ENCODE measurements at places on chromosomes 2 and 18. TPM values are rescaled to one million over a fixed set of nuclear protein-coding genes. Genes with fewer than 3 reads are reported as not detected.

DNA sequence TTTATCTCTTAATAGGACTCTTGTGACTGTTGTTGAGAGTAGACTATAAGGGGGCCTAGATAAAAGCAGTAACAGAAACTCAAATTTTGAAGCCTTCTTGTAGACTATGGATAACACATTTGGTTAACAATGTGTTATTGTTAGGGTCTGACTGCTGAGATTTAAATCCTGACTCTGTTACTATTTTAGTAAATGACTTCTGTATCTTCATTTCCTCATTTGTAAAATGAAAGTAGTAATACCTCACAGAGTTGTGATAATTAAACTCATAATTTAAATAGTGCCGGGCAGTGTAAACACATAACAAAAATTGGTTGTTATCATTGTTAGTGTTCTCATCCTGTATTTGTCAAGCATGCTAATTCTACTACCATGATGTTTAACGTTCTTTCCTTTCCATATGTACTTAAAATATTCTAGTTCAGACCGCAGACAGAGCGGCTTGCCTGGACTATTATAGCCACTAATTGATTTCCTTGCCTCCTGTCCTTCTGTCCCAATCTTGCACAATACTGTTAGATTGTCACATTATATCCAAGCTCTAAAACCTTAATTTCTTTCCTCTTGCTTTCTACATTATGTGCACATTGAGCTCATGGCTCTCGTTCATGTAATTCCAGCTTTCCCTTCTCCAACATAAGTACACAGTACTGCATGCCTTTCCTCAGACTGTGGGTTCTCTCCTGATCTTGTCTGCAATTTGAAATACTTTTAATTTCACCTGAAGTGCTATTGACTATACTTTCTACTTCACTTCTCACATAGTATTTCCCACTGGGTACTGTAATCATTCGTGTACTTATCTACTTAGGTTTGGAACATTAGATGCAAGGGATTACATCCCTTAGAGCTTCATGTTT is 48.4 kb downstream of the RBBP8 start:
- no peaks in the 10 kb centered on the region for H3K36me3 ChIP-seq
- no peaks in the 10 kb centered on the region for H3K4me1 ChIP-seq
- no peak overlapping the region for H3K27ac ChIP-seq
- no peak for DNase-seq
- H3K27me3 ChIP-seq, result no peaks in the 10 kb centered on the region

- H3K27ac ChIP-seq, result no peak overlapping the region
- no peaks in the 10 kb centered on the region for H3K27me3 ChIP-seq
- no peaks in the 10 kb centered on the region for H3K4me1 ChIP-seq
- H3K36me3 ChIP-seq, result no peaks in the 10 kb centered on the region
- no peak for DNase-seq
Observed at GRCh38 chr18:9874728-9875127, 11.0 kb upstream of the TXNDC2 start.

DNA sequence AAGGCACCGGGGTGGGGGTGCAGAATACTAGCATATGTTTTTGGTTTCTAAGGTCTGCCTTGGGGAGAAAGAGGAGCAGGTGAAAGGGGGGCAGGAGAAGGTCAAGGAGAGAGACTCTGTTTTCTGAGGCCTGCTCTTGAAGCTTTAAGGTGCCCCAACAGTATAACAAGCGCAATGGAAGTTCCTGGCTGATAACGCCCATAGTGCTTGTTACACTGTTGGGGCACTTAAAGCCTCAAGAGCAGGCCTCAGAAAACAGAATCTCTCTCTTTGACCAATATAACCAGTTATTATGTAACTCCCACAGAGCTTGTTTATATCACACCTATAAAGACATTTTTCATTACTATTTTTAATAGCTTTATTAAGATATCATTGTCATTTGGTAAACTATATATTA is 16.5 kb downstream of the OXER1 start:
- no peak overlapping the region for H3K4me3 ChIP-seq
- no peaks in the 10 kb centered on the region for H3K36me3 ChIP-seq
- no peaks in the 10 kb centered on the region for H3K4me1 ChIP-seq
- no peaks in the 10 kb centered on the region for H3K27me3 ChIP-seq

Gene BARD1
- polyA plus RNA-seq, result 2.8 TPM

DNA sequence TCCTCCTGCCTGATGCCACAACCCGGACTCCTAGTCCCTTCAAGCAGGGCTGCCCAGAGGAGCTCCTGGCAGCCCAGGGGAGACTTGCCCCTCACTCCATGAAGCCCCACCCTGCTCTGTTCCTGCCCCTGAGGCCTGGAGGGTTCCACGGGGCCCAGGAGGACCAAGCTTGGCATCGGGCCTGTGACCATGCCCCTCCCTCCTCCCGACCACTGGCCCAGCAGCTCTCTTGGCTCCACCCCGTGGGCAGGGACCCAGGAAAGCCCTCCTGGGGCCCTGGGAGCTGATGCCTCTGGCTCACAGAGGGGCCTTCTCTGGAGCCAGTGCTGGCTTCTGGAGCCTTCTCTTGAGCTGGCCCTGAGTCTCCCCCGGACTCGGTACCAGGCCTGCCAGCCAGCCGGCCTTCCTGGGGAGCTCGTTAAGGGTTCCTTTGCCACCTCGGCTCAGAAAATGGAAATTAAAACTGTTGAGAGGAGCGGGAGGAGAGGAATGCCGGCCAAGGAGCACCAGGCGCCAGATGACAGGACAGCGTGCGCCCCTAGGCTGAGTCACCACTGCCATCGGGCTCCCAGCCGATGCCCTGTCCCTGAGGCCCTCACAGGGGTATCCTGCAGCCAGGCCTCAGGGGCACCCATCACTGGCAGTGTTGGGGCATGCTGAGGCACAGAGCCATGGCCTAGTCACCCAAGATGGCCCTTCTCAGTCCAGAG is 40.6 kb upstream of the SNED1 start:
- H3K27ac ChIP-seq, result no peak overlapping the region
- no peak overlapping the region for H3K4me3 ChIP-seq
- H3K4me1 ChIP-seq, result no peaks in the 10 kb centered on the region
- no peaks in the 10 kb centered on the region for H3K27me3 ChIP-seq
- no peak for DNase-seq
- no peaks in the 10 kb centered on the region for H3K36me3 ChIP-seq

DNA sequence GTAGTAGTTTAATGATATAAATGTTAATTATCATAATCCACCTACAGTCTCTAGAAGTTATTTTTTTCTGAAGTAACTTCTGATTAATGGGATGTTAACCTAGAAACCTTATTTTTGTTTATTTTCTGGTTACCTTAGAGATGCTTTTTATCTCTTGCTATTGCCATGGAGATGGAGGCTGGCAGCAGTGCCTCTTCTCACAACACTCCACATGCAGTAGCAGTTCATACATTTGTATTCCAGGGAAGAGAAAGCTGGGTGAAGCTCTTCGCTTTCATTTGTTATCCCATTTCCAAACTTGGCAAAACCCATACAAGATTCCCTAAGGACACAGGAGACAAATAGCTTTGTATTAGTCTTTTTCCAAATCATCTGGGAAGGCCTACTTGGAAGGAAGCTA is 1794.1 kb upstream of the LRRTM1 start:
- H3K27ac ChIP-seq, result no peak overlapping the region
- no peaks in the 10 kb centered on the region for H3K36me3 ChIP-seq
- no peak for DNase-seq
- H3K4me1 ChIP-seq, result no peaks in the 10 kb centered on the region

GRCh38 chr18:5975111-5976002 is 80.0 kb upstream of the TMEM200C start:
- no peak overlapping the region for H3K27ac ChIP-seq
- no peak for DNase-seq
- H3K4me3 ChIP-seq, result no peak overlapping the region
- no peaks in the 10 kb centered on the region for H3K27me3 ChIP-seq
- peaks cover 3% of the 10 kb centered on the region for H3K4me1 ChIP-seq
- no peaks in the 10 kb centered on the region for H3K36me3 ChIP-seq

- no peaks in the 10 kb centered on the region for H3K27me3 ChIP-seq
- H3K36me3 ChIP-seq, result no peaks in the 10 kb centered on the region
- H3K4me3 ChIP-seq, result no peak overlapping the region
Observed at GRCh38 chr2:171553858-171554257, 31.6 kb downstream of the CYBRD1 start.

Gene PUS10
- polyA plus RNA-seq, result 3.2 TPM

GRCh38 chr2:217357886-217358620 is 498.2 kb upstream of the TNP1 start:
- H3K27ac ChIP-seq, result no peak overlapping the region
- no peaks in the 10 kb centered on the region for H3K4me1 ChIP-seq
- H3K4me3 ChIP-seq, result no peak overlapping the region
- H3K27me3 ChIP-seq, result no peaks in the 10 kb centered on the region

Gene GATA6
- not detected for polyA plus RNA-seq

DNA sequence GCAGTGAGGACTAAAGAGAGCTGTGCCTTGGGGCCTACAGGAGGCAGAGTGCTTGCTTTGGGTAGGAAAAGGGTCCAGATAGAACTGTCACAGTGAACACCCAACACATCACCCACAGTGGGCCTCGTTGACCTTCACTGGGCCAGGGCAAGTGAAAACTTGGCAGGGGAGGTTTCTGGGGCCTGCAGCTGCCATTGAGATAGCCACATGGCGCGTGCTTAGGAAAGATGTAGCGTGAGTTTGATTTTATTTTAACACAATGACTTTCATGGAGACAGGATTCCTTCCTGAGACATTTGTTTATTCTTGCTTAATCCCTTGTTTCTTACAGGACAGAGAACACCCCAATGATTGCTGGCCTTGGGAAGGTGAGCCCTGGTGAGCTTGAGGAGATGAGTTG is 9.3 kb upstream of the ESPNL start:
- H3K27ac ChIP-seq, result no peak overlapping the region

Gene MATN3
- polyA plus RNA-seq, result not detected

DNA sequence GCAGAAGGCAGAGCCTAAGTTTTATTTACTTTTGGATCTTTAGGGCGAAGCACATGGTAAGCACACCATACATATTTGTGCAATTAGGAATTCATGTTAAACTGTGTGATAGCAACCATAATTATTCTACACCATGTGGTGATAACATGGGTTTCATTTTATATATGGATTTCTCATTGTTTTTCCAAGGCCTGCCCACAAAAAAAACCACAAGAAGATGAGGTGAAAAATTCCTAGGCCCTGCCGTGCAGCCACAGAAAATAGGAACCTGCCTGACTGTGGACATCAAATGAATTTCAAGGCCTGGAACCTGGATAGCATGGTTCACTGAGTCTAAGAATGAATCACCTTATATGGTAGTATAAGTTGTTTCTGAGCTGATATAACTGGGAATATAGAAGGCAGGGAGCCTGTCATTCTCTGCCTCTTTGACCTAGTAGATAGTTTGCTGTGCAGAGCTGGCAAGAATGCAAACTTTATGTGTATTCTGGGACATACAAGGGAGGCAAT is 22.4 kb upstream of the SSB start:
- no peak overlapping the region for H3K4me3 ChIP-seq
- H3K4me1 ChIP-seq, result no peaks in the 10 kb centered on the region
- H3K36me3 ChIP-seq, result no peaks in the 10 kb centered on the region
- no peaks in the 10 kb centered on the region for H3K27me3 ChIP-seq
- no peak for DNase-seq
- H3K27ac ChIP-seq, result no peak overlapping the region

Gene PLCL1
- polyA plus RNA-seq, result 13.1 TPM

GRCh38 chr2:124683536-124684428 is 658.7 kb downstream of the CNTNAP5 start:
- H3K27me3 ChIP-seq, result no peaks in the 10 kb centered on the region
- H3K4me1 ChIP-seq, result no peaks in the 10 kb centered on the region
- no peak for DNase-seq

DNA sequence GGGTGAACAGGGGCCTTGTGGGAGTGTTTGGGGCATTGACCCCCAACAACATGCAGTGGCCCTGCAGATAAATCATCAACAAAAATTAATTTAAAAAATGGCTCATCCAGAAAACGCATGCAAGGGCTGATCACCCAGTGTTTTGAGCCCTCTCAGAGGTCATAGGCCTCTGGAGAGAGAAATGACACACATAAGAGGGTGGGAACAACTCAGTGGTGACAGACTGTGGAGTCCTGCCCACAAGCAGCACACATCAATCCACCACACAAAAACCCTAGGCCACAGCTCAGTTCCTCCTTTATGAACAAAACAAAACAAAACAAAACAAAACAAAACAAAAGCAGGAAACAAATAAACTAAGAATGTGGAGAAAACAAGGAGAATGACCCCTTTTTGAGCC is 351.7 kb upstream of the SPHKAP start:
- no peak overlapping the region for H3K27ac ChIP-seq
- H3K27me3 ChIP-seq, result no peaks in the 10 kb centered on the region
- no peaks in the 10 kb centered on the region for H3K36me3 ChIP-seq
- no peaks in the 10 kb centered on the region for H3K4me1 ChIP-seq
- no peak overlapping the region for H3K4me3 ChIP-seq

- H3K27me3 ChIP-seq, result no peaks in the 10 kb centered on the region
- no peak overlapping the region for H3K27ac ChIP-seq
- H3K36me3 ChIP-seq, result no peaks in the 10 kb centered on the region
- H3K4me1 ChIP-seq, result peaks cover 9% of the 10 kb centered on the region
- no peak overlapping the region for H3K4me3 ChIP-seq
Observed at GRCh38 chr2:100057901-100058261, 84.5 kb downstream of the AFF3 start.

DNA sequence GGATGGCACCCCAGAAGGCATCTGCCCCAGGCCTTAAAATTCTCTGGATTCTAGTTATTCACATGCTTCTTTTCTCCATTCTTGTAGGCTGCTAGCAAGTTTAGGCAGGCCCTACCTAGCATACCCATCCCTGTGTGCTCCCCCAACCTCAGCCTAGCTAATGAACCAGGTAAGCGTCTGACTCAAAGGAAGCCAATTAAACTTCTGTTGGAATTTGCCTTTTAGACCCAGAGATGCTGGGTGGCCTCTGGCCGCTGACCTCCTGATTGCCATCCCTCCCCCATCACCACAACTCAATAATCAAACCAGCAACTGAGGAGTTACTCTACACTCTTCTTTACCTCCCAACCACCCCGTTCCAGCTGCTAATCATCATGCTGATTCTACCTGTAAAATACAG is 19.0 kb upstream of the CEP68 start:
- peaks cover 5% of the 10 kb centered on the region for H3K4me1 ChIP-seq
- no peak overlapping the region for H3K4me3 ChIP-seq
- no peak for DNase-seq
- no peaks in the 10 kb centered on the region for H3K27me3 ChIP-seq
- H3K36me3 ChIP-seq, result no peaks in the 10 kb centered on the region

DNA sequence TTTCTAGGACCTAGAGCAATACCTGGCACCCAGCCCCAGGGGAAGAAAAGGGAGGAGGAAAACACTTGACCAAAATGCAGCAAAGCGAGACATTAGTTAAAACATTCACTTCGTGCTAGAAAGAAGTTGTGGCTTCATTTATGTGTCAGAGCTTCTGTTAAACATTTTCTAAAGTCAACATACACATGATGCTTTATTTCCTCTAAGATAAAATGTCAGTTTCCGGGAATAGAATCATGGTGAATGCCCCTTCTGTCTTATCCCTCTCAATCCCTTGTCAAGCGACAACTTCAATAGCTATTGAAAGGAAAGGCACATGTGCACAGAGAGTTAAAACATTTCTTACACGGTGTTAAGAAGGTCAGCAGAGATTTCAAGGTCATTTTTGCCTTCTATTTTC is 404.6 kb upstream of the CWC22 start:
- no peaks in the 10 kb centered on the region for H3K4me1 ChIP-seq
- H3K27ac ChIP-seq, result no peak overlapping the region
- H3K36me3 ChIP-seq, result no peaks in the 10 kb centered on the region
- no peaks in the 10 kb centered on the region for H3K27me3 ChIP-seq
